HEK293T (cell line): ENCODE measurements at places on chromosomes 5 and 9.

DNA sequence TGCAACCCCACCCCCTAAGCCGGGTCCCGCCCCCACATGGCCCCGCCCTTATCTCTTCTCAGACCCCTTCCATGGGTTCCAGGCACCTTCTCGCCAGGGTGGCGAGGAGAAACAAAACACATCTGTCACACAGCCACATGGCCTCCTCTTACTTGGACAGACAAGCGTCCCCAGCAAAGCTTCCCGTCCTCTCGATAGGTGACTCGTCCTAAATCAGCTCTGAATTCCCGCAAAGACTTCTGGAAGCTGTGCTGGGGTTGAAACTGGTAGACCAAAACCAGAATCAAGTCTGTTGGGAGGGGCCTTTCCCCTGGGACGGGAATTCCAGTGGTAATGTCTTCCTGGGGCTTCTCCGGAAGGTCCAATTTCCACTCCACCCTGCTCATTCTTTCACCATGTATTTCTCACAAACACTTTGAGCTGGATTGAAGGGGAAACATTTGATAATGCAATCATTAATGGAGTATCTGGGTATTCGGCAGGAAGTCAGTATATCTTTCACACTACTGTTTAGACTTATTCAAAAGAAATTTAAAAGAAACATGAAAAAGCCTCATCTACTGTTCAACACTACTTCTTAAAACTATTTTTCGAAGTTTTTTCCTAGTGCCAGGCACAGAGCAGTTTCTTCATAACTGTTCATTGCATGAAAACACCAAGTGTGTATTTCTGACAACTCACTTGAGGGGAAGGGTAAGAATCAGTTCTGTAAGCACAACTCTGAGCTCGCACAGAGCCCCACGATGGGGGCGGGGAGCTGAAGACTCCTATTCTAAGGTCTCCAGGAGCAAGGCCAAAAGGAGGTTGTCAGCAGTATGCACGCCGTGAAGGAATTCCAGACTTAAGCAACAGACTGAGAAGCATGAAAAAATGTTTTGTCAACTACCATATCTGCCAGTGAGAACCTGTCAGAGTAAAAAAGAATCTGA is 644 bp upstream of the CTNNAL1 start:
- DNase-seq, result no peak

- no peak for DNase-seq
Observed at GRCh38 chr5:141504216-141504615, 15.3 kb downstream of the PCDHGC5 start.

DNA sequence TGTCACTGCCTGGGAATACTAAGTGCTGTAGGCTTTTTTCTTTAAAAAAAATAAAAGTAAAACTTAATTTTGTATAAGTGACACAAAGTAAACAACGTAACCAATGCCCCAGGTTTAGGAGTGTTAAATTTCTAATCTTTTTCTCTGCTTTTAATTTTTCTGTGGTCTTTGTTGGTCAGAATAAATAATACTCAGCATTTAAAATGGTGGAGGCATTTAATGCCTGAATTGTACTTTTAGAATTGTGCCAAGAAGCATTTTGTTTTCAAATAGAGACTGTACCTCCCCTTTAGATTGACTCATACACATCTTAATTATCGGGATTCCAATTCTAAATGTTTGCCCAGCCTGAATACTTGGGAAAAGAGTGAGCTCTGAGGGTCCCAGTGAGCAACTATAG is 1.6 kb downstream of the DMXL1 start:
- no peak for DNase-seq

- no peak for DNase-seq
Observed at GRCh38 chr5:148735301-148735835, 81.0 kb upstream of the HTR4 start.

GRCh38 chr5:56415356-56415765 is 182.2 kb upstream of the ANKRD55 start:
- no peak for DNase-seq

GRCh38 chr9:94648185-94648584 is 8.9 kb upstream of the FBP1 start:
- no peak for DNase-seq

DNA sequence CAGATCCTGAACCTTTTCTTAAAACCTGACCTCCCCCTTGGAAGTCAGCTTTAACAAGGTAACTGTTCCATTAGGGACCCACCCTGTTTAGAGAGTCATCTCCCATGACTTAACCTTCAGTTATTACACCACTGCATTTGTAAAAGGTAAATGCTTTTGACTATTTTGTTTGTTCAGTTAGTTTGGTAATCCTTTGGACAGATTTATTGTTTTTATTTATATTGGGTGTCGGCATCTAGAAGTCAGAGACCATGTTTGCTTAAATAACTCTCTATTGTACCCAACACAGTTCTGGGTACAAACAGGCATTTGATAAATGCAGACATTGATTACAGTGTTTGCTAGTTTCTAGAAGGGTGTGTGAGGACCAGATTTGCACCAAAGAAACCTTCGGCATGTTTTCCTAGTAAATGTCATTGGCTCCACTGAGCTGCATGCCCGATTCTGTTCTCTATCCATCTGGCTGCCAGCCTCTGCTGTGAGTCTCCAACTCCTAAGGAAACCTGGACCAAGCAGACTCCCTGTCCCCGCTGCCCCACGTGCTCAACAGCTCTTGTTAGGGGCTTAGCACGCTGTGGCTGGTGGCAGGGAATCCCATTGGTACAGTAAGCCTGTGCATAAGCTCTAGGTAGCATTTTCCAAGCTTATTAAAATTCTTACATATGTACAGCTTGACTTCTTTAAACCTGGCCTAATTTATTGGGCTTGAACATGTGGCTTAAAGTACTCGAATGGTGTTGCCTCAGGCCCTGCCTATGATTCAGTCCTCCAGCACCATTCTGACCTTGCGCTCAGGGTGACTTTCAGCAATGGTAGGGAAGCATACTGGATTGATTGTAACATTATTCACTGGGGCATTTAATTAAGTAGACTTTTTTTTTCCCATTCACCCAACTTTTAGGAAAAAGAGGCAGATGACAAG is 6.6 kb downstream of the PCBD2 start:
- no peak for DNase-seq

DNA sequence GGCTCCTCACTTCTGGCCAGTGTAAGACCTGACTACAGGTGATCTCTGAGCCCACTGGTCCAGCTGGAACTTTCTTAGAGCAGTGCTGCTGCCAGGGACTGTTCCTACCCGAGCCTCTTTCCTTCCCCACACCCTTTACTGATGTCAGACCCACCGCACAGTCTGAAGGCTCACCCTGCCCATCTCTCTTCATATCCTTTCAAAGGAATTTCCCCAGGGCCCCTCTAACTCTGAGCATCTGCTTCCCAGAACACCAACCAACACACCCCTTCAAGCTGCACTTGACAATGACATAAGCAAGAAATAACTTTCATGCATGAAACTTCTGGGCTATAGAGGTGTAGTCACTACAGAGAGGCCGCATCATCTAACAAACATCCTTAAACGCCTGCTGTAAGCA is 119.6 kb downstream of the GABBR2 start:
- no peak for DNase-seq

GRCh38 chr5:61268871-61269270 is 63.2 kb upstream of the ZSWIM6 start:
- DNase-seq, result no peak

GRCh38 chr5:95380103-95380628 is 11.0 kb upstream of the FAM81B start:
- DNase-seq, result no peak

DNA sequence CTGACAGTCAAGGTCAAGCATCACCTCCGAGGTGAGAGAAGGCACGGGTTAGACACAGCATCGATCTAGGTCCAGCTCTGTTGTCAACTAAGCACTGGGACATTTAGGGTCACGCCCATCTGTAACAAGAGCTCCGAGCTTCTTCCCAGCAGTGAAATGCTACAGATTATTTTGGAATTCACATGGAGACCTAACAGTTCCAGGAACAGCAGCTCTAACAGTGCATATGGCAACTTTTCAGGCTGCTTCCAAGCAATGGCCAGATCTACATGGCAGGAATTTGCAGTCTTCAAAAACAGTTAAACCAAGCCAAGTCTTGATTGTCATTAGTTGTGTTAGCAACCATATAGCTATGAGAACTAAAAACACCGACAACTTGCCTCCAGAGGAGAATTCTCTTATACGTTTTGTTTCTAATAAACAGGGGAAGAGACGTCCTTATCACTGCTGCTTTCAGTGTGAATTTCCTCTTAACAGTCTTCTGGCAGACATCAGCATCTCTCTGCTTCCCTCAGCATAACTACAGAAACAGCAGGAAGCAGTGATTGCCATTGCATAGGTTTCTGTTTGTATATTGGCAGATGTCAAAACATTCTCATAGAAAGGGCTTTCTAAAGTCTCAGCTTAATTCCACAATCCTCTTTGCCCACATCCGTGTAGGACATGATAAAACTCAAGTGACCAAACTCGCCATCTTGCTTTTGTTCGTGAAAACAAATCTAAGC is 242.1 kb upstream of the DAPK1 start:
- no peak for DNase-seq

DNA sequence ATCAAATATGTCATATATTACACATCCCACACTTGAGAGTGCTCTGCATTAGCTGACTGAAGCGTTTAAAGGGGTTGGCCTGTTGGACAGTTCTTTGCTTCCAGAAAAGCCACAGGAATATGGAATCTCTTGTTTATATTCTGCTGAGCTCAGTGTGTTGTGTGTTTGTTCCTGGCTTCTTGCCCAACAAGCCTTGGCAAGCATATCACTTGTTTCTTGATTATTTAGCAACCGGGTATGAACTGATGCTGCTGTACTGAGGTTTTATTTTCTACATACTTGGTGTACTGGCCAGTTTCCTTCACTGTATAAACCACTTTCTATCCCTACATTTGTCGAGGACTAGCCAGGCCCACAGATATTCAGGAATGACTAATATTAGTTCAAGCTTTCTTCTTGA is 378.9 kb downstream of the KCTD16 start:
- no peak for DNase-seq

- DNase-seq, result no peak
Observed at GRCh38 chr5:175842951-175843793, 28.2 kb upstream of the CPLX2 start.

- DNase-seq, result no peak
Observed at GRCh38 chr9:37417857-37418618, 4.5 kb upstream of the GRHPR start.

- DNase-seq, result no peak
Observed at GRCh38 chr5:11984196-11984595, 80.0 kb upstream of the CTNND2 start.

DNA sequence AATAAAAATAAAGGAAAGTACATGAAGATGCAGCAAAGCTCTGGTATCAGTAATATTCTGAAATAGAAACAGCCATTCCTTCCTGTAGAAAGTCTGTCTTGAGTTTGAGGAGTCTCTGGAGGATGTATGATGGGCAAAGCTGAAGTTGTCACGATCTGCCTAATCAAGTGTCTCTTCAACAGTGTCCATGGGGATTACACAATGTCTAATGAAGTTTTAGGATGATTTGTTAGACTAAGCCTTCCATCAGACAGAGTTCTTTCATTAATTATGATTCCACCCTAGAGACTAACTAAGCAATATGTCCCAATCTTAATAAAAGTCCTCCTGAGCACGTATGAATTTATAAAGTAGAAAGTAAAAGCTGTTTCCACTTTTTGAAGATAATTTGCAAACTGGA is 26.9 kb downstream of the PDE4D start:
- DNase-seq, result no peak

- no peak for DNase-seq
Observed at GRCh38 chr9:90616806-90617205, 25.8 kb downstream of the DIRAS2 start.

- no peak for DNase-seq
Observed at GRCh38 chr9:129063061-129063460, 17.9 kb upstream of the DOLPP1 start.

DNA sequence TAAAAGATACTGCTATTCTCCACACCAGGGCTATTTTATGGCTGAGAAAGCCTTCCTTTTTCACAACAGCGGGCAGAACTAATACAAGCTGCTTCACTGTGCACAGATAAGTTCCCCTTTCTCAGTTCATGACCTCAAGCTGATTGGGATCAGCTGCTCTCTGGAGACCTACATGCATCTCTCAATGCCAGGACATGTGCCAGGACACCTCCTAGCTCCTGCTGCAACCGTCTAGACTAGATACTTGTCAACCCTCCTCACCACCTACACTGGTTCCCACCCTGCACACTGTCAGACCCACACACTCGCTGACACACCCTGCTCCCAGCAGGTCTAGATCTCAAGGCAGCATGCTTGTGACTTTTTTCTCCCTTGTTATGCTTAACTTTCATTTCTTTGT is 39.8 kb downstream of the STARD4 start:
- DNase-seq, result no peak

DNA sequence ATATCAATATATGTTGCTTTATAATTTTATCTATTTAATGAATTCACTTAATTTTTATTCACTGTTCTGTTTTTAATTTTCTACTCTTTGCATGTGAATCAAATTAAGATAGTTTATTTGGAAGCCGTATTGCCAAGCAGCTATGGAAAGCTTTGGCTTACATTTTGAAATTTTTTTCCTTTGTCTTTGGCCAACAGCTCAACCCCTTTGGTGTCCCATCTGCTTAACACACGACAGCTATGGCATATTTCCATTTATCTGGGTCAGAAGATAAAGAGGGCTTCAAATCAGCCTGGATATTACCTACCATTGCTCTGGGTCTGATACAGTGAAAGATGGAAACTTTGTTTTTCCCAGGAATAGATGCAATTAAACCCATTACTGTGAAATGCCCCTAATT is 201.0 kb downstream of the WDR70 start:
- no peak for DNase-seq

- DNase-seq, result no peak
Observed at GRCh38 chr9:2568689-2569088, 52.9 kb upstream of the VLDLR start.

DNA sequence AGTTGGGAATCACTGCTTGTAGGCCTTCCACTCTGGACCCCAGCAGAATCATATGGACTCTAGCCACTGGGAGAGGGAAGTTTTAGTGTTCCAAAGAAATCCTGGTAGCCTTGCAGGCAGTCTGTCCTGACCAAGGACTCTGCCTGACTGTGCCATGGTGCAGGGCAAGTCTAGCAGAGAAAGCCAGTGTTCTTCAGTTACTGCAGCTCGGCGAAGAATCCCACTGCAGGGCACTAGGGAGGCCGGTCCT is 20.3 kb upstream of the MATR3 start:
- peak; percentile 23 for DNase-seq

DNA sequence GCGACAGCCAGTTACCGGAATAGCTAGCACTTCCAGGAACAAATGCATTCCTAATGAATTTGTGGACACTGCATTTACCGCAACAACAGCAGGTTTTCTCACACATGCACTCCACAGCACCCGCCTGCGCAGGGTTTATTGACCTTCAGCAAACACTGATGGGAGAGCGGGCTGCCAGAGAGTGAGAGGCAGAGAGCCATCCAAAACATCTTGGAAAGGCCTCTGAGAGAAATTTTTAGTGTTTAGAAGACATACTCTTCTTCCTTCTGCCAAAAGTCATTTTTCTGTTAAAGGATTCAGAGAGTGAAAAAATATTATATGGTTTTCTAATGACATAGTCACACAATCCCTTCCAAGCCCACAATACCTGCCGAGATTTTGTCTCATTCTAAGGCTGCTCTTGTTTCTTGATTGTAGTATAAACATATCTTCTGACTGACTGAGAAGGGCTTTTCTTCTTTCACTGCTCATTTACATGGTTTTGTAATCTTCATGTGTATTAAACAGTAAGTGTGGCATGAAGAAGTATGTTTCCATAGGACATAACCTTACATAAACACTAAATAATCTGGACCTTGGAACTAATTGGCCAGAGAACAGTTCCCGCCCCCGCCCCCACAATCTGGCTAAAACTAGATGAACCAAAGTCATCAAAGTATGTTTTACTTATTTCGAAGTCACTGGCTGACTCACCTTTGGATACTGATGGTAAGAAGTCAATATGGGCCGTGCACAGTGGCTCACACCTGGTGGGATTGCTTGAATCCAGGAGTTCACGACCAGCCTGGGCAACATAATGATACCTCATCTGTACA is 432.5 kb upstream of the MEF2C start:
- no peak for DNase-seq
